ENCODE measurements at places on chromosomes 7 and 10.

DNA sequence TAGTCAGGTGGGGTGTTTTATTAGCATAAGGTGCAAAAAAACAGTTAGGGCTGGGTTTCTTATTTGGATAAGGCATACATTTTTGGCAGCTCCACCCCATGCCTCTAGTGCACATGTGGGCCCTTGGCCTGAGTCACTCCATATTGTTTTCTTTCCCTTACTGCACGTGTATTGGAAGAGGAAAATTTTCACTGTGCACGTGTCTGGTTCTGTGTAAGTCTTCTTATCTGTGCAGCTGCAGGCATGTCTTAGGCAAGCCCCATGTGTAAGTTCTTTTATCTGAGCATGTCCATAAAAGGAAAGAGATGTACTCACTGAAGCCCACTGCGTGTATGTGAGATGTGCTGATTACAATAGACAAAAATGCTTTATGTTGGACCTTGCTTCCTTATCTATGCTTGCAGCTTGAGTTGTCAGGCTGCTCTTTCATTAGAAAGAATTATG is 540.3 kb upstream of the IGFBP3 start:
- no peak for DNase-seq

DNA sequence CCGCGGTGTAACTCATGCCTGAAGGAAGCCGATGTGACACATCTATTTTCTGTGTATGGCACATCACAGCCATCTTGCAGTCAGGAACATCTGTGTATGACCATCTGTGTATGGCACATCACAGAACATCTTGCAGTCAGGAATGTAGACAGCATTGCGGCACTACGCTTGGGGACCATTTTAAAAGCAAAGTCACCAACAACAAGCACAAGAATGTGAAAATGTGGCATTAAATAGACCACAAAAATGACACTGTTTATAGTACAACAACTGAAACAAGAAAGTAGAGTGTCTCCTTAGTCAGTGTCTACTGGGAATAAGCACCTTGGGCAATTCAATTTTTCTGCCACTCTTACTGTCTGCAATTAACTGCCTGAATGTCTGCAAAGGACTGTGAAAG is 124.4 kb downstream of the HGF start:
- no peak for DNase-seq

GRCh38 chr7:139758388-139758787 is 19.4 kb downstream of the HIPK2 start:
- DNase-seq: no peak

GRCh38 chr10:14925268-14925667 is 28.6 kb downstream of the DCLRE1C start:
- no peak for DNase-seq

DNA sequence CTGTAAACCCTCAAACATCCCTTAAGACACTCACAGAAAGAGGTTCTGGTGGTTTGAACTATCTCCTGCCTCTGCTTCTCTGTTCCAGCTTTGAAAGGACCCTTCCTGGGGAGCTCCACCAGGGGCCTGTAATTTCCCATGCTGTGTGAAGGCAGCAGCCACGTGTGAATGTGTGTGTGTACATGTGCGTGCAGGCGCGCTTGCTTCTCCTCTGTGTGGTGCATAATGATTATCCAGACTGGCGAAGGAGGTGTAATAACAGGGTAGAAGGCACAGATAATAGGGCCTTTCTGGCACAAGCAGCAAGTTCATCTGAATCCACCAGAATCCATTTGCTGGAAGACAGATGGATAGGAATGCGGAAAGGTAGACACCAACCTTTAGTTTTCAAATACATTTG is 466.5 kb downstream of the GRID1 start:
- DNase-seq: no peak
